NCI-H748 treated with DMSO at 0.1 percent for 48 hours (cell line): ENCODE measurements at places on chromosomes 6 and 20.
A peak's percentile ranks its signal among the peaks of the same experiment; 100 is the strongest.

- peak; percentile 56 for DNase-seq
These were observed 3.2 kb downstream of the TTBK1 start for GRCh38 chr6:43246301-43247113.

GRCh38 chr6:130862370-130862769 is 35.2 kb downstream of the SMLR1 start:
- DNase-seq: no peak

- no peak for DNase-seq
These were observed 595 bp upstream of the SRF start for GRCh38 chr6:43170417-43170930.

GRCh38 chr6:27452496-27452897 is 20.4 kb downstream of the ZNF184 start:
- no peak for DNase-seq

- no peak for DNase-seq
These were observed 11.1 kb upstream of the NTSR1 start for GRCh38 chr20:62697468-62697912.

DNA sequence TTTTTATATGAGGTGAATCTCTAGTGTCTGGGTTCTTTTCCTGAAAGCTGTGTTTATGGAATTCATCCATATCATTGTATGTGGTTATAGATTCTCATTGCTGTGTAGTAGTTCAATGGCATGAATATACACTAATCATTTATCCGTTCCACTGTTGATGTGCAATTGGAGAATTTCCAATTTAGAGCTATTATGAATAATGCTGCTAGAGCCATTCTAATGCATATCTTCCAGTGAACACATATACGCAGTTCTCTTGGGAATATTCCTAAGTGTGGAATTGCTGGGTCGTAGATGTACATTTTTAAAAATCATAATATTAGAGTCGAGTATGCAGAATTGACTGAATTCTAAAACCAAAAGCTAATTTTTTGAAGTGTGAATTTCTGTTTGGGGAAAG is 327.5 kb upstream of the JAG1 start:
- no peak for DNase-seq

DNA sequence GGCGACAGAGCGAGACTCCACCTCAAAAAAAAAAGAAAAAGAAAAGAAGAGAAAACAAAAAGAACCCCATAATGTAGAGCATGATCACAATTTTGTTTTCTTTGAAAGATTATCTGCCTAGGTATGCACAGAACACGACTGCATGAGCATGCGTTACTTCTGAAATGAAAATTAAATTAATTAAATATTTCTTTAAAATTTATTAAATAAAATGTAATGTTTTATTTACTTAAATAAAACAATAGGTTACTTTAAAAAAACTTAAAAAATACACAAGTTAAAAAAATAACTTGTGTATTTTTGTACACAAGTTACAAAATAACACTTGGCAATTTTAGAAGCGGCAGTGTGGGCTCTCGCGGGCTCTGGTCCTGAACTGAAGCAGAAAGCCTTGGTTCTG is 107.8 kb downstream of the TFAP2A start:
- no peak for DNase-seq

DNA sequence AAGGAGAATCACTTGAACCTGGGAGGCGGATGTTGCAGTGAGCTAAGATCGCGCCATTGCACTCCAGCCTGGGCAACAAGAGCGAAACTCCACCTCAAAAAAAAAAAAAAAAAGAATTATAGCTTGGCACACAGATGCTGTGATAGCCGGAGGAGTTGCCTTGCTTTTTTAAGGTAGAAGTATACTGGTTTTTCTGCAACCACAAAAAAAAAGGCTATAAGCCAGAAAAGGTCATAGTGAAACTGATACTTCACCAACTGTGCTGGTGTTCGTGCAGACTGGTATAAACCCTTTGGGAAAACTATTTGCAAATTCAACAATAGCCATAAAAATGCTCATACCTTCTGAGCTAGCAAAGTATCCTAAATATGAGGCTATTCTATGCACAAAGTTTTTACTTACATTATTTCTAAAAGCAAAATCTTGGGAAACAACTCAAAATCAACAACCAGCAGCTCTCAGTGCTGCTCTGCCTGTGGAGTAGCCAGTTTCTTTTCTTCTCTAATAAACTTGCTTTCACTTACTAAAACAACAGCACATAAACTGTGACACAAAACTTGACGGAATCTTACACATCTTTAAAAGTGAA is 44.0 kb downstream of the B4GALT5 start:
- DNase-seq: no peak

DNA sequence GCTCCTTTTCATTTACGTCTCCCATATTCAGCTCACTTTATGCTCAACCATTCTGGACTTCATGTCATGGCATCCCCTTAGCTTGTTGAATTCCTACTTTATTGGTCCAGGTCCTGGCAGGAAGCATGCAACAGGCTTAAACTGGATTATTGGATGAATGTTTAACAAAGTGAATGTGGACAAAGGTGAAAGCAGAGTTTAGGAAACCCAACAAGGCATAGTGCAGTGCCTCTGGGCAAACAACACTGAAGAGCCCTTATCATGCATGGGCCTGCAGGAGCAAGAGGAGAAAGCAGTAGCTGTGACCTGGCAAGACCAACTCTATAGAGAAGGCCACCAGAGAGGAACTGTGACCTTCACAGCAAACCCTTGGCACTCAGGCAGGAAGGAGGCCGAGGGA is 5.3 kb upstream of the ANKRD66 start:
- DNase-seq: no peak

DNA sequence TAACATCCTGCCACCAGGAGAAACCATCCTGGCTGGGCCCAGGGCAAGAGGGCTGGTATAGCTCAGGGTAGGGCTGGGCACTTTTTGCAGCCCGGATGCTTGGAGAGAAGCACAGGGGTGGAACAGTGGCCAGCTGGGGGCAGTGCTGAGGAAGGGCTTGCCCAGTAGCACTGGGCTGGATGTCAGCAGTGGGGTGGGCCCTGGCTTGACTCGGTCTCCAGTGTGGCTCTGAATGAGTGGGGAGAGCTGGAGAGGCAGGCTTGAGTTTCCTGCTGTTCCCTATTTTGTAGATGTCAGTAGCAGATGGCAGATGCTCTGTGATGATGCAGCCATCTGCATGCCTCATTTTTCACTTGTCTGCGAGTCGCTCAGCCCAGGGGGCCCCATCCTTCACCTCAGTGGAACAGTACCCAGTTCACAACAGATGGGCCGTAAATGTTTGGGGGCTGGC is 56.3 kb upstream of the TULP1 start:
- no peak for DNase-seq

DNA sequence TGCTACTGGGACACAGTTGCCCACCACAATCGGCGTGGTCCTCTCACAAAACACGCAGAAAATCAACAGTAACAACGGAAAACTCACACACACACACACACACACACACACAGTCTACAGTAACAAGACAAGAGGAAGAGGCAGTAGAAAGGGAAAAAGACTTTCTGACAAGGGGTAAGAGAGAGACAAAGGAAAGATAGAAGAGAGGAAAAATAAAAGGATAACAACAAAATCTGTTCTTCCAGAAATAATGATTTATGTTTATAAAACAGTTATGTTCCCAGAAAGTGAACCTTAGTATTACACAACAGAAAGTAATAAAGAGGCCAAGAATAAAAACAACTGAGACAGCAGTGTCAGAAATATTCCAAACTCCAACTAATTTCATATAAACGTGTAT is 2.9 kb downstream of the RANBP9 start:
- no peak for DNase-seq

DNA sequence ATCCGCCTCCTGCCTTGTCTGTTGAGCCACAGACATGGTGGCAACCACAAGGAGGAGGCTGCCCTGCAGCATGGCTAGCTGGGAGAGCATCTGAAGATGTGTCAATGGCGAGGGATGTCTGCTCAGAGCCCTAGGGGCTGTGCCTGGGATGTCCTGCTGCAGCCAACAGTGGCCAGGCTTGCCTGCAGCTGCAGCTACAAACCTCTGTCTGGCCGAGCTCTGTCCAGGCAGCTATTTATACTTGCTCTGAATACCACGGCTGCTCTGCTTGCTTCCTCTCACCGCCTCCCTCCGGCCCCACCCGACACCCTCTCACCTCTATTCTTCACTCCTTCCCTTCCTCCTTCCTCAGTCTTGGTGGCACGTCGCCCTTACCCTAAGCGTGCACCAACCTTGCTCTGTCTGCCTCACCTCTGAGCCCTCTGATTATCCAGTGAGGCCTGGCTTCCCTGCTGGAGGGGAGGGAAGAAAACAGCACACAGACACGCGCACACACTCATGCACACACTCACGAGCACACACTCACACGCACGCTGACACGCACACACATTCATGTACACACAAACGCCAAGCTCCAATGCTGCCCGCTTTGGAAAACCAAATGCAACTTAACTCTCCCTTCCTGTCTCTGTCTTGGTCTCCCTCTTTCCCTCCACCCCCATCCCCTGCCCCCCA is at the start of gene ANGPT4:
Gene ANGPT4 (minus strand): TSS at position 210 of the 675 bp plus-strand sequence. CDS start 120 bp downstream, at position 90.
- no peak for DNase-seq

DNA sequence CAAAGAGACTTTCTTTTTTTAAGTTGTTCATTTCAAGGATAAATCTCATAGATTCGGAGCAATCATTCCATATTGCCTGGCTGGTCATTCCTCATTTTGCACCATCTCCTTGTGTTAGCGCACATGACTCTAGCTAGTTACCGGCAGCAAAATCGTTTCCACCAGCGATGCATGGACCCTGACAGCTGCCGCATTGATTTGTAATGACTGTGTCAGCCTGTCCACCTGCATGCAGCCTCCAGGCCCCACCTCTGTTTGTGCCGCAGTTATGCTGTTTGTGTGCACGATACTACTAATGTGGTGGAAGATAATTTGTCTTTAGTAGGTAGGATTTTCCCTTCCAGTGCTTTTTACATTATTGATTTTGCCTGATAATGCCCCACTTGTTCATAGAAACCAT is 164.0 kb downstream of the TBC1D7 start:
- DNase-seq: peak; percentile 23

DNA sequence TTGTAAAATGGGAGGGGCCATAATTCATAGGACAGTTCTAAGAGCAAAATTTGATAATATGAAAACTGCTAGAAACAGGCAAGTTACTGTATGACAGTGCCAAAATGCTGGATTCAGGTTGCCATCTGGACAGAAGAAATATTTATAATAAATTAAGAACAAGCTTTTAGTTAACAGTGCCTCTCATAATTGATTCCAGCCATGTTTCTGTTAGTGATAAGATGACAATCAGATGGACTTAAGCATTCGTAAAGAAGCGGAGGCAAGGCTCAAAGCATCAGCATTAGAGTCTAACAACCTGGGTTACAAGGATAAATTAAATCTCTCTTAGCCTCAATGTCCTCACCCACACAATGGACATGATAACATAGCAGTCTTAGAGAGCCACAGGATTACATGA is 61.0 kb downstream of the SESN1 start:
- DNase-seq: no peak

DNA sequence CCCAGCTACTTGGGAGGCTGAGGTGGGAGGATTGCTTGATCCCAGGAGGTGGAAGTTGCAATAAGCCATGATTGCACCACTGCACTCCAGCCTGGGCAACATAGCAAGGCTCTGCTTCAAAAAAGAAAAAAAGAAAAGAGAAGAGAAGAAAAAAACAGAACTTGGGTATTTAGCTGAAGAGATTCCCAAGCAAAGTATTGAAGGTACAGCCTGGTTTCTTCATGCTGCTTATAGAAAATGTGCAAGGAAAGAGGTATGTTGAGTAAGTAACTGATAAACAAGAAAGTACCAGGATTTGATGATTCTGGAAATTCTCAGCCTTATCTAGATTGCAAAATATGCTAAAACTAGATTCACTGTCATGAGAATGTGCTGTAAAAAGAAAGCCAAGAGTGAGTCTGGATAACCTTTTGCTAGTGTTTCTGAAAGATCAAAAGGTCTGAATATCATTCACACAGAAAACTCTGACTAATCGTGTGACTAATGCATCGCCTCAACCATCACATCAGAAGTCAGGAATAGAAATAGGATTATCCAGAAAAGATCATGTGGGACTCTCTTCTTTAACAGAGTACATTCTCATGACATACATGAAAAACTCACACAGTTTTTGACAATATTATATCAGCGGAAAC is 32.4 kb upstream of the NOP56 start:
- no peak for DNase-seq
